ENCODE measurements at places on chromosomes 13 and 19.

- no peak for DNase-seq
Observed at GRCh38 chr19:29115181-29115580, 97.8 kb downstream of the UQCRFS1 start.

DNA sequence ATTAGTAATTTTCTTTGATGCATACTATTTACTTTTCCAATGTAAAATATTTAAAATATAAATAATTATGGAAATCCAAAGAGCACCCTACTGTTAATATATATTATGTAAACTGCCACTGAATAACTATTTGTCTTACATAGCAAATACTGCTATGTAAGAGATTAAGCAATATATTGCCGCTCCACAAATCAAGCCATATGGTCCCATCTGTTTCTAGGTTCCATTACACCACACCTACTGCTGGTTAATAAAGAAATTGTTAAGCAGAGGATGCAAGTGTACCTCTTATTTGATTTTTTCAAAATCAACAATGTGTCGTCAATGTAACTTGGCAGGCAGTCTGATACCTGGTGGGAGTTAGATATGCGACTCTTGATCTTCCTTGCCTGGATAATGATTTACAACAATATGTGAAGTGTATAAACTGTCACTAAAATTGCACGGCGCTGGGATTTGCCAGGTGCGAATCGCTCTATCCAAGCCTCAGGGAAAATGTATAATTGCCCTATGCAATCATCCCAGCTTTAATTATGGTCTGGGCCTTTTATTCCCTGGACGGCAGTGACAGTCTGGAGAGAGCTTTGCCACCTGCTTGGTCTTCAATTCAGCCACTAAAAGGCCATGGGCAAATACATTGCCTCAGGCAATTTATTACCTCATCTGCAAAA, 16.0 kb downstream of the SMAD9 start:
- no peak for DNase-seq

DNA sequence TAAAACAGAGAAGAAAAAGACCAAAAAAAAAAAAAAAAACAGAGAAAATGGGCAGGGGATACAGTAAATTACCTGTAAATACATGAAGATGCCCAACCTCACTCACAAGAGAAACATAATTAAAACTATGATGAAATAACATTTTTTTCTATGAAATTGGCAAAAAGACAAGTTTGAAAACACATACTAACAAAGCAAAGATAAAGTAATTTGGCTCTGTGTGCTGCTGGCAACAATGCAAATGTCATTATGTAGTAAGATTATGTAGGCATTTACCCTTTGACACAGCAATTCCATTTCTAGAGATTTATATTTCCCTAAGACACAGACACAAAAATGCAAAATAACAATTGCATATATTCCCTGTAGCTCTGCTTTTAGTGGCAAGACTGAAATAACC, 20.2 kb downstream of the ZC3H13 start:
- no peak for DNase-seq

DNA sequence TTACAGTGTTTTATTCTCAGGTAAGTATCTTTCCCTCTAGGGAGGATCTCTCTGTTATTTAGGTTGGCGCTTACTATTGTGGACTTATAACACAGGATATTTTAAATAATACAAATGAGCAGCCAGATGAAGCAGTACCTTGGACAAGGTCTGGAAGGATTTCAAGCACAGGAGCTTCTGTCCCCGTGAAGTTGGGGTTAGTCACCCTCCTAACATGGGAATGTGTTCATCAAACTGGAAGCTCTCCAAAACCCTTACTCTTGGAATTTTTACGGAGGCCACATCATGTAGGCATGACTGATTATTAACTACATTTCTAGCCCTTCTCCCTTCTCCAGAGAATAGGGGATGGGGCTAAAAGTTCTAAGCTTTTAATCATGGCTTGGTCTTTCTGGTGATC, 38.3 kb upstream of the SPRY2 start:
- DNase-seq: no peak

DNA sequence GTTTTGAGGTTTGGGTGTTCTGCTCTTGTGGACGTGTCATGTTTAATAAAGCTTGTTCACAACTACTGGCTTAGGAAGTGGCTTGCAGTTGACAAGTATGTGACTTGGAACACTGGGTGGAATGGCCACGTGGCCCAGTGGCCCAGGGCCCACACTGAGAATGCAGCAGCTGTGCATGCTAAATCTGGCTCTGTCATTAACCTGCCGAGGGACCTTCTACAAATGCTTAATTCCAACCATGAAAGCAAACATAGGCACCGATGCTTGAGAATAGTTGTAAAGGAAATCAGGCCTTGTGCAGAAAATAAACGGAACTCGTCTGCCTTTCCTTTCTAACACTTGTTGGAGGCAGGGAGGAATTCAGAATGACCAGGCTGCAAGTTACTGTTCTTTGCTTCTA, 11.6 kb upstream of the CLDN10 start:
- DNase-seq: no peak

Data from right atrium auricular region (tissue), 2 donors.